Fibroblast of skin of abdomen (primary cell): ENCODE measurements at places on chromosomes 6 and 20.

GRCh38 chr6:2959909-2960719, 11.3 kb downstream of the SERPINB6 start:
- peak; percentile 85 for DNase-seq

GRCh38 chr6:133326584-133326983, 85.4 kb downstream of the EYA4 start:
- DNase-seq: no peak

- no peak for DNase-seq
Measured at GRCh38 chr6:47343600-47343999, 33.9 kb upstream of the TNFRSF21 start.

DNA sequence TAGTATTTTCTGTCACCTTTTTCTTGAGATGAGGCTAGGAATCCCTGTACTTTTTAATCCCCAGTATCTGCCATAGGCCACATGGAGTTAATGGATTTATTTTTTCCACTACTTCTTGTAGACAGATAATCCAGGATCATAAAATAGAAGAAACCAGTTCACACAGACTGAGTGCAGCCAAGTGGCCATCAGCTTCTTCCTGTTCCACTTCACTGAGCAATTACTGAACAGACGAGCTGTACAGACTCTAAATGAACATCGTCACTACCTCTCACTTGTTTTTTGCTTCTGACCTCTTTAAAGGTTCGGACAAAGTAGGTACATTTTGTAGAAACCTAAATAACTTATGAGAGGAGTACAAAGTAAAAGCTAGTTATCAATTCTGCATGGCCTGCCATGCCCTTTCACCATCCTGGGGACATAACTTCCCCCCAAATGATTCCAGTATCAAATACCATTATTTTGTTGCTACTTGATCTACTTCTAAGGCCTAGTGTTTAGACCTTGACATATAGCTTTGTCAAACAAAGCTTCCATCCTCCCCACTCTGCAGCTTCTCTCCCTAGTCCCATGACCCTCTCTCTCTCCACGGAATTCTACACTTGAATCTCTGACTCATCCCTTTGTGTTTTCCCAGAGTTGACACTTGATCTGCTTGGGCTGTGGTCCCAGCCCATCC, 34.4 kb upstream of the ARHGAP18 start:
- peak; percentile 82 for DNase-seq

GRCh38 chr6:94251878-94252277, 832.5 kb upstream of the EPHA7 start:
- no peak for DNase-seq

DNA sequence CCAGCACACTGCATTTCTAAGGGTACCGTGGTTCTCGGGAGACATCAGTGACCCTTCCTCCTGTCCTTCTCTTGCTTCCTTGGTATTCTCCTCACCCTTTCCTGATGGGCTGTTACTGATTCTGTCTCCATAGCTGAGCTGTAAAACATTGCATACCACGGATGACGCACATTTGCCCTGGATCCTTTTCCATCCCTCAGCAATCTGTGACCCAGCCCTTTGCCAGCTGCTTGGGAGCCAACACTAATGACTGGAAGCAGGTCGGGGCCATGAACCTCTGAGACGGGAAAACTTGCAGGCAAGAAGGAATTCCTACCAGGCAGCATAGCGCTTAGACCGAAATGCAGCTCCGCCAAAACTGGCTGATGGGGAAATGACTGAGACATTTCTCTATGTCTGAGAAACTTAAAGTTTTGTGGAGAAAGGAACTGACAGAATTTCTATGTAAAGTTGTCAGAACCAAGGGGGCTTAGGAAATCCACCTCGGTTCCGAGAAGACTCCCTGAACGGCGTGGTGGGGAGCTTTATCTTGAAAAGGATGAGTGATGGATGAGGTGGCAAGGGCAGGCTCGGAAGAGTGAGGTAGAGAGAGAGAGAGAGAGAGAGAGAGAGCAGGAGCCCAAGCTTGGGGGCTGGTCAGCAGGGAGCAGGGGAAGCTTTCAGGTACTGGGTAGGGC, 19.2 kb downstream of the TUBB2B start:
- DNase-seq: peak; percentile 91

DNA sequence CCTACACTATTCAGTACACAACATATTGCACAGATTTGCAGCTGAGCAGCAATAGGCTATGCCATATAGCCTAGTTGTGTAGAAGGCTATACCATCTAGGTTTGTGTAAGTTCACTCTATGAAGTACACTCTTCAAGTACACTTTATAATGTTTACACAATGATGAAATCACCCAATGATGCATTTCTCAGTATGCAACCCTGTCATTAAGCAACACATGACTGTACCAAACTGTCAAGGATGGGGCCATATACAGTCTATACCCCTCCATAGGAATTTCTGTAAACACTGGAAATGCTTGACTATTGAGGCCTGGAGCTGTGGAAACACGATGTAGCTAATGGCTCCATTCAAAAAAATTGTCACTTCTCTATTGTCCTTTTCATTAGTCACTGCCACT, 535.4 kb downstream of the EPM2A start:
- DNase-seq: peak; percentile 3

GRCh38 chr20:48930878-48931277, 9.4 kb downstream of the ARFGEF2 start:
- no peak for DNase-seq

- no peak for DNase-seq
Measured at GRCh38 chr6:67633058-67633457, 1002.0 kb upstream of the ADGRB3 start.

DNA sequence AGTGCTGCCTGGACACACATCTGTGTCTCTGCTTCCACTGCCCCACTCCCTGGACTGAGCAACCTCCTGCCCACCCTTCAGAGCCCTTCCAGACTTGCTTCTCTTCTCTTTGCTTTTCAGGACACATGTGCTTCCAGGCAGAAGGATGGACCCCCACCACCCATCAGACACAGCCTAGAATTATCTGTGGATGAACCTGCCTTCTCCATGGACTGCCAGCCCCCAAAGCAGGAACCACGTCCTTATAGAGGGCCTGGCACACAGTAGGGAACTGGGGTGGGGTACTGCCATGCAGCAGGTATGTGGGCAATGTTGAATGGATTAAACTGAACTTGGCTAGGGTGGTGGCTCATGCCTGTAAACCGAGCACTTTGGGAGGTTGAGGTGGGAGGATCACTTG, 3.6 kb downstream of the KIAA1755 start:
- DNase-seq: no peak

DNA sequence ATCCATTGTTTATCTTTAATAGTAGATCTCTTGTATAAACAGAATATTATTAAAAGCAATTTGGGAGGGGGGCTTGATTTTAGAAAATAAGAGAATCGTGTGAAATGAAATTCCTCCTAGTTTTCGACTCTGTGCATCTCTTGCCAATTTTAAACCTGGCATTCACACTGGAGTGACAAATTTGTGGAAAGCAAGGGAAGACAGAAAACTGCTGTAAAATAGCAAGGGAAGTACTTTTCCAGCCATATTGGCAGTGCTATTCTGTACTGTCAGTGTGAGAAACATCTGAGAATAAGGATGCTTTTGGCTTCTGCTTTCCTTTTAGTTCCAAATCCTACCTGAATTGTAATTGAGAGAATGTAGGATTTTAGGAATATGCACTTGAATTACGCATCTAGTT, 40.2 kb downstream of the TOP1 start:
- no peak for DNase-seq

DNA sequence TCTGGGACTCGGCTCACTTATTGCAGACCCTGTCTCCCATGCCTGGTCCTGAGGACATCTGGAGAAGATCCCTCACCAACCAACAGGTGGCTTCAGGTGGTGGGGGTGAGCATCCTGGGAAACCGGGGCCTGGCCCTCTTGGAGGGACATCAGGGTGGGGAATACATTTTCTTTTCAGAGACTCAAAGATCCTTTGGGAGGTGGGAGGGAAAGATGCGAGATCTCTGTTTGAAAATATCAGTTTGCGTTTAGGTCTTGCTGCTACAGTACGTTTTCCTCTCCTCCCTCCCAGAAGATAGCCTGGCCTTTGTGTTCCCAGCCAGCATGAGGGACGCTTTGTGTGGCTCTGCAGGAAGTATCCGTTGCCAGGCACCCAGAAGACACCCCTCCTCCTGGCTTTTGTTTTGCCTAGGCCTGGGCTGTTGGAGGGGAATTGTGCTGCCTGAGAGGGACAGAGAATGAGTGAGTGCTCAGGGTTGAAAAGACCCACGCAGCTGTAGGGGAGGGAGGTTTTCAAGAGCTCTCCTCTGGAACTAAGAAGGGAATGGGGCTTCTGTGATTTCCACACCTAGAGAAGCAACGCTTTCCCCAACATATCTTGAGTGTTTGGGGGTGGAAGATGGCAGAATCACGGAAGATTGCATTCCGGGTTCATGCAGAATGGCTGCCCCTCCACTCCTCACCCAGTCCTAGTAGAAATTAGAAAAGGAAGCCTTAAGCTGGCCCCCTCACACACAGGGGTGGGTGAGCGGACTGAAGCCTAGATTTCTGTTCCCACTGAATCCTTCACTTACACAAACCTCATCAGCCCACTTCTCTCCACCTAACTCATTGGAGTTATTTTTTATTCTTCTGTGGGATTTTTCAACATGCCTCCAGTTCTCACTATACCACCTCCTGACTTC, 22.0 kb upstream of the SLC2A12 start:
- DNase-seq: no peak

DNA sequence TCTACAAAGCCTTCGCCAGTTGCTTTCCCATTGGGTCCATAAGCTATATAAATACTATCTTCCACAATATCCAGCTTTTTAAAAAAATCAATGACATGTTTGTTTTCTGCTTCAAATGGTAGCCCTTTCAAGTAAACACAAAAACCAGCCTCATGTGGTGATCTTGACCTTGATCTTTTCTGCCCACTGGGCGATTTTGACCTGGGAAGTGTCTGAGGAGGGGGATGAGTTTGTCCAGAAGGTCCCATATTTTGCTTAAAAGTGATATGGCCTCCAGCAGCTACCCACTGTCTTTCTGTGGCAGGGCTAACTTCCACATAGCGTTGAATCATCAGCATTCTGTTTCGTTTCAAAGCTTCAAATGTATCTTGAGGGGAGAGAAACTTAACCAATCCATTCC, 10.8 kb downstream of the CPNE1 start:
- no peak for DNase-seq

- DNase-seq: no peak
Measured at GRCh38 chr6:1636971-1637871, 27.5 kb downstream of the FOXC1 start.

- no peak for DNase-seq
Measured at GRCh38 chr6:145601397-145601796, 133.9 kb downstream of the EPM2A start.

DNA sequence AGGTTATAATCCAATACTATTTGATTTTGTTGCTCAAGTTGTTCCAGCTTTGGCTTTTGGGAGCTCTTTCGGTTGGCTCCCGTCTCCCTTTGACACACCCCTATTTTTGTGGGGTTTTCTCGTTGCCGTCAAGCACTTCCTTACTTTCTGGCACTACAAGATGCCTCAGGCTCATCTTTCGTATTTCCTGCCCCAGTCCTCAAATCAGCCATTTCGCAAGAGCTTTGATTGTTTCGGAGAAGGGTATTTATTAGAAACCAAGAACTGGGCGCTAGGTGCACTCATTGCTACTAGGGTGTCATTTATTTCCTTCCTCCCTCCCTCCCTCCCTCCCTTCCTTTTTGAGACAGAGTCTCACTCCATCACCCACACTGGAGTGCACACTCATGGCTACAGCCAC, 13.3 kb upstream of the SOX12 start:
- no peak for DNase-seq

DNA sequence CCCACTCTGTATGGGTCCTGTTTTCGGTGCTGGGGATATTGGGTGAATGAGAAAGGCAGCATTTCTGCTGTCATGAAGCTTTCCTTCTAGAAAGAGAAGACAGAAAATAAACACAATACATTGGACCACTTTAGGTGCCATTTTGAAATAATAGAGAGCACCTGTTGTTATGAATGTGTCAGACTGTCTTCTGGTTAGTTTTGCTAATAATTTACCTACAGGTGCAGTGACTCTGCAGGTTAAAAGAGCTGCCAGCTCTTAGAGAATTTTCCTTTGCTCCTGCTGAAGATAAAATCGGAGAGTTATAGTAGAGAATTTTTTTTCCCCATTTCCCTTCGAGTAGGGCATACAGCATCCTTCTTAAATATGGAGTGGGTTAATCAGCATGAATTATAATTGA, 21.9 kb upstream of the GCLC start:
- no peak for DNase-seq
